ENCODE measurements at places on chromosomes 2 and 18. TPM values are rescaled to one million over a fixed set of nuclear protein-coding genes. Genes with fewer than 3 reads are reported as not detected.

DNA sequence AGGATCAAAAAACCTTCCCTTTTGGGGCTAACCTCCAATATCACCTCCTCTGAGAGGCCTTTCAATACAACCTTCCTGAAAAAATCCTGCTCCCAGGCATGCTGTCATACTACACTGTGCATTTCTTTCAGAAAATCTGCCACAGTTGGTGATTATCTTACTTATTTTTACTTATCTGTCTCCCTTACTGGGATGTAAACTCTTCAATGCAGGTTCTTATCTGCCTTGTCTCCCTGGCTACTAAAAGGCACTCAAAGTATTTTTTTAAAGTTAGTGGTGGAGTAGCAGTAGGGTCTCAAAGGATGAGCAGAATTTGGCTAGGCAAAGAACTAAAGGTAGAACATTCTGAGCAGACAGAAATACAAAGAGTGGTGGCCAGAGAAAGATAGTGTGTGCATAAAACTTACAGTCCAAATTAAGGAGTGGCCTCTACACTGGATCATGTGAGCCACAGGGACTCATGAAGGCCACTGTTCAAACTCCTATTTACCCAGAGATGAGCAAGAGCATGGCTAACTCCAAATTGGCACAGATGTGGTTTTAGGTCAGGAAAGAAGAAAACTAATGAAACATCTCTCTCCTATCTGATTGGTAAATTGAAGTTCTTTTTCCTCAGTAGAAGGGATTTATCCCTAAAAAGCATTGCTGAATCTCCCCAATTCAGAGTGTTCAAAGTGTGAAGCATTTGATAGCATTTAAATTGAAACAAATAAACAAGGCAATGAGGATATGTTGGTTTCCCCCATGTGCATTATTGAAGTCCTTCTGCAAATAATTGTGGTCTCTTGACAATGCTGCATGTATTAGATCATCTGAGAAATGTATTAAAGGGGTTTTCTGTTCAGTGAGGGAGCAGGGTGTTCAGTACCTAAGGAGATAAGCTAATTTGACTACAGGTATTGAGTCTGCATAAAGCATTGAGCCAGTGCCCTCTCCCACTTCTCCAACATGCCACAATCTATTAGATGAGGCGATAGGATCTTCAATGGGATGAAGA lies 285.5 kb downstream of the MREG start:
- no peak for DNase-seq

DNA sequence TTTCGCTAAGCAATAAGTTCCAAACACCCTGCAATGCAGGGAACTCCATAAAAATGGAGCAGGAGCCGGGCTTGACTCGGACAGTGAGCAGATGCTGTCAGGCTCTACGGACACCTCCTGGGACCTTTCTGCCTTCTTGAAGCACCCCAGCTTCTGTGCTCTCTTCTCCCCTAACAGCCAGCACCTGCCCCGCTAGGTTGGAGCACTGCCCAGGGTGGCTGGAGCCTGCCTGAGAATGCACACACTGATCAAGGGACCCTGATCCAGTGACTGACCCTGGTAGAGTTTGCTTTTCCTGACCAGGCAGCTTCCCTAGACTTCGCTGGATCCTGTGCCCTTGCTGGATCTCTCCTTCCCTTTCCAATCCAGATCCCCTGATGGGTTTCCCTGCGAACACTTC lies 40.9 kb downstream of the CD226 start:
- DNase-seq = no peak

- no peak for DNase-seq
These were observed 520.1 kb downstream of the ARHGAP15 start for GRCh38 chr2:143649226-143649740.

- no peak for DNase-seq
These were observed 278.0 kb upstream of the MGAT5 start for GRCh38 chr2:133975676-133976428.

C2orf78 gene
- total RNA-seq = not detected

GCG gene
- total RNA-seq = not detected

GALNT14 gene
- 2.0 TPM for total RNA-seq

NTSR2 gene
- not detected for total RNA-seq

GRCh38 chr2:235510318-235510717 lies 16.5 kb downstream of the AGAP1 start:
- no peak for DNase-seq

DNA sequence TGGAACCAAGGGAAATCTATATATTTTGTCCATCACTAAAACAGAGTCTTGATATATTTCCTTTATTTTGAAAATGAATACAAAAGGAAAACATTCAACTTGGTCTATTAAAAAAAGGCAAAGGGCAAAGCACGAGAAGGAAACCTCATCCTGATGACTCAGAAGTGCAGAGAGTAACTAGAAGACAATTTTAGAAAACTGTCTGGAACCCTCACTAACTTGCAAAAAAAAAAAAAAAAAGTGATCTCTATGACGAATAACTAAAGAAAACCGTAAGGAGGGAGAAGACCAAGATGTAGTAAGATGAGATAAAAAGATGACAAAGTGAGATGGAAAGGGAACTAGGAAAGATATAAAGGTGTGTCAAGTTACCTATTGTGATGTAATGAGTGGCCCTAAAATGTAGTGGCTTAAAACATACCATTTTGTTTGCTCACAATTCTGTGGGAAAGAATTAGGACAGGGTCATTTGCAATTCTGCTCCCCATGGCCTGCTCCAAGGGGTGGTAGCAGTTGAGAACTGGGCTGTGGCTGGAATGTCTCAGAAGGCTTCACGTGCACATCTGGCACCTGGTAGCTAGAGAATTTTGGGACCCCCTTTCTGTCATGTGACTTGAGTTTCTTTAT lies 303.0 kb downstream of the DYSF start:
- no peak for DNase-seq

AFG3L2 gene
- 30.3 TPM for total RNA-seq

- DNase-seq = no peak
These were observed 964.7 kb upstream of the ZEB2 start for GRCh38 chr2:145484448-145485097.

GRCh38 chr2:131047920-131048560 lies 45.2 kb downstream of the FAM168B start:
- DNase-seq = no peak

GRCh38 chr2:134669731-134670669 lies 48.8 kb downstream of the TMEM163 start:
- no peak for DNase-seq

- no peak for DNase-seq
These were observed 105.5 kb upstream of the GLI2 start for GRCh38 chr2:120630031-120630701.

HOXD4 gene
- not detected for total RNA-seq

- no peak for DNase-seq
These were observed 89.5 kb upstream of the RPRM start for GRCh38 chr2:153568105-153568504.

PLGLB2 gene
- 450 TPM for total RNA-seq

UPP2 gene
- total RNA-seq = 0.51 TPM

CERS6 gene
- 20.4 TPM for total RNA-seq

BOLL gene
- not detected for total RNA-seq

DNA sequence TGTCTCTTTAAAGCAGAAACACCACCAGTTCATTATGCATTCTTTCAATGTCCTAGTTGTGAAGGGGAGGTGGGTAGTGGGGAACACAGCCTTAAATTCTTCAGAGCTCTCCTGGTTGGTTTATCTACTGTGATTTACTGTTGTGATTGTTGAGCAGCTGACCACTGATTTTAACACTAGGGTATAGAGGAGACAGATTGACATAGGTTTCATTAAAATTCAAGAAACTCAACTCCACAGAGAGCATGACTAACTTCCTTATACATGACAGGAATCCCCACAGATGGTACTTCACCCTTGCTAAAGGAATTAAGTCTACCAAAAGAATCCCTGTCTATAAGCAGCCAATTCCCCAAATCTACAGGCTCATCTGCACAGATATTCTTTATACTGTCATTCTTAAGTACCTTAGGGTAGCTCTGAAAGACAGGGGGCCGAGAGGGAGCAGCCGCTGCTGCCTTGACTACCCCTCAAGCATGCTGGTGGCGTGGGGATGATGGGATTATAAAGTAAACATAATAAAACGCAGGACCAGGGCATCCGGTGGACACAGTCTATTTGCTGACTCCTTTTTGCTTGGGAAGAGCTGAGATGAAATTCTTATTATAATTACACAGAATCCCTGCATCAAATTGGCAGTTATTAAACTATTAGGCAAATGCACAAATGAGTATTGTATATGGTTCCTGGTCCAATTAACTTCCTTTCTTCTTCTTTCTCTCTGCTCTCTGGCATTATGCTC lies 1377.6 kb upstream of the PIK3C3 start:
- no peak for DNase-seq

DNA sequence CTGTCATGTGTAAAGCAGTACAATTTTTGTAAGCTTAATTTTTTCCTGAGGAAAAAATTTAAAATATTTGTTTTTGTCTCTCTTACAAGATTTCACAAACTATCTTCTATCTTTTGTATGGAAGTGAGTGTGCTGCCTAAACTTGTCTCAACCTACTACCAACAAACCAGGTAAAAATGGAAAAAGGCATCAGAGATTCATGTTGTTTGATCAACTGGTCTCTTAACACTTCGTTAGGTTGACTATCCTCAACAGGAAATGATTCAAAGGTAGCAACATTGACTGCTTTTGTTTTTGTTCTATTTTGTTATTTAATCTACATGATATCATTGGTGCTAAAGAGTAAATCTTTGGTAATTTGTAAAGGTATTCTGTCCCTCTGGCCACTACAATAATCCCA lies 47.7 kb upstream of the RND3 start:
- no peak for DNase-seq

CYP1B1 gene
- total RNA-seq = 6.8 TPM

GRCh38 chr2:78439122-78439521 lies 586.4 kb upstream of the REG3G start:
- DNase-seq = no peak

DNA sequence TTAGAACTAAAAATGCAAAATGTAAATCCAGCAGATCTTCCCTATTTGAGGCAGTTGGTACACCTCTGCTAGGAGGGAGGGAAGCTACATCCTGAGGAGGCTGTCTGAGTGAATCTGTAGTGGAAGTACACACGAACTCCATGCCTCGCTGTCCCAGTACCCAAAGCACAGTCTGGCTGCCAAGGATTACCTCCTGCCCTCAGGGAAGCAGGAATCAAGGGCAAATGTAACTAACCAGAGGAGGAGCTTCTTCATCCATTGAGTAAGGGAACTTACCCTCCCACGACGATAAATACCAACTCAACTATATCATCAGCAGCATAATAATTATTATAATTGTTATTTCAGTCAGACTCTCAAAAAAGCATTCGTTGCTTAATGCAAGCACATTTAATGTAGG lies 2.1 kb downstream of the DHRS9 start:
- DNase-seq = no peak

DNA sequence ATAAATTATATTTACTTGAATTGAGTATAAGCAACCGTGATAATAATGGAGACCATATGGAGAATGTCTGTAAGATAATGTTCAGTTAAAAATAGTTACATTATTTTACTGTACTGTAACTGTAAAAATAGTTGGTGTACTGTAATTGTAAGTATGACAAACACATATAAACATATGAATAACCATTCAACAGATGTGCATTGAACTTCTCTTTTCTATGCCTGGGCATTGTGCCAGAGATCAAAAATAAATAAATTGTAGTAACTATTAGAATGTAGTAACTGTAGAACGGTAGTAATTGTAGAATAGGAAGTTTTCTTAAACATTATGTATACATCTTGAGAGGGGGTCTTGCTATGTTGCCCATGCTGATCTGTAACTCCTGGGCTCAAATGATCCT lies 287.4 kb upstream of the EPAS1 start:
- DNase-seq = no peak

GALM gene
- 32.8 TPM for total RNA-seq

RAMP1 gene
- 3.1 TPM for total RNA-seq

CLEC4F gene
- total RNA-seq = 0.25 TPM

- no peak for DNase-seq
These were observed 28.6 kb downstream of the ASXL3 start for GRCh38 chr18:33606621-33607020.

MRPL19 gene
- 35.6 TPM for total RNA-seq

CPO gene
- not detected for total RNA-seq
